ENCODE measurements at places on chromosomes 11 and 22. TPM values are rescaled to one million over a fixed set of nuclear protein-coding genes. Genes with fewer than 3 reads are reported as not detected.

- H3K4me1 ChIP-seq: no peaks in the 10 kb centered on the region
- no peaks in the 10 kb centered on the region for H3K27me3 ChIP-seq
- no peaks in the 10 kb centered on the region for H3K36me3 ChIP-seq
- no peak overlapping the region for H3K4me3 ChIP-seq
- no peak overlapping the region for H3K27ac ChIP-seq
Observed at GRCh38 chr11:92550411-92550810, 325.8 kb downstream of the FAT3 start.

DNA sequence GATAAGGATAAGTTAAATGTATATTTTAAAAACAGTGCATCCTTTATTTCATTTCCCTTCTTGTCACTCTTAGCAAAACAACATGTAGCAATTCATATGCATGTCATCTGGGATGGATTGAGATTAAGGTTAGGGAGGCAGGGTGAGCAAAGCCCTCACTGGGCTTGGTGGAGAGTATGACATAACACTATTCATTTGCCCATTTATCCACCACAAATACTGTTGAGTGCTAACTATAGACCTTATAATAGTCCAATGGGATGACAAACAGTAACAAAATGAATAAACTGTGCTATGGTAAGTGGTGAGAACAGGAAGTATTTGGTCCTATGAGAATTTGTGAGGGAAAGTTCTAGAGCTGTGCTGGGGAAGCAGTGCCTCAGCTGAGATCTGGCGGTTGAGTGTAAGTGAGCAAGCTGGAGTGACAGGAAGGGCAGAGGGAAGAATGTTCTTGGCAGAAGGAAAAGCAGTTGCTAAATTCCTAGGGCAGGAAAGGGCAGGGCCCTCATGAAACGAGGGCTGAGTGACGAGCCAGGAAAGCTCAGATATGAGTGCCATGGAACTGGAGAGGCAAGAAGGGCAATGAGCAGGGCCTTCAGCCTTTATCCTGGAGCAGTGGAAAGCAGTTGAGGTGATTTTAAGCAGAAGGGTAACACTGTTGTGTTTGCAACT lies 6.7 kb downstream of the HSD17B12 start:
- no peaks in the 10 kb centered on the region for H3K4me1 ChIP-seq
- no peaks in the 10 kb centered on the region for H3K36me3 ChIP-seq
- H3K27me3 ChIP-seq: no peaks in the 10 kb centered on the region
- no peak overlapping the region for H3K4me3 ChIP-seq
- H3K27ac ChIP-seq: no peak overlapping the region

Gene KCNK7
- 0.54 TPM for total RNA-seq

DNA sequence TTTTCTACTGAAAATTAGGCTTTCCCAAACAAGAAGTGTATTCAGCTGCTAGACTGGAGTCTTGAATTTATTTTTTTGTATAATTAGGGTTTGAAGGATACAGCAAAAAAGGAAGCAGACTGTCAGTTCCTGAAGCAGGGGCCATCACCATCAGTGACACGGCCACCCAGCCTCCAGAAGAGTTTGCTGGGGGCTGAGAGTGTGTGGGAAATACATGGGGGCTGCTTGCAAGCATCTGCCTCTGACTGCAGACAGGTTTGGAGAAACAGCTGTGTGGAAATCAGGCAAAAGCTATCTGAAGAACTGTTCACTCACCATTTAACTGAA lies 23.0 kb downstream of the FZD4 start:
- H3K27me3 ChIP-seq: no peaks in the 10 kb centered on the region
- DNase-seq: no peak
- H3K27ac ChIP-seq: peak overlapping the region; percentile 29
- H3K36me3 ChIP-seq: no peaks in the 10 kb centered on the region
- no peak overlapping the region for H3K4me3 ChIP-seq

DNA sequence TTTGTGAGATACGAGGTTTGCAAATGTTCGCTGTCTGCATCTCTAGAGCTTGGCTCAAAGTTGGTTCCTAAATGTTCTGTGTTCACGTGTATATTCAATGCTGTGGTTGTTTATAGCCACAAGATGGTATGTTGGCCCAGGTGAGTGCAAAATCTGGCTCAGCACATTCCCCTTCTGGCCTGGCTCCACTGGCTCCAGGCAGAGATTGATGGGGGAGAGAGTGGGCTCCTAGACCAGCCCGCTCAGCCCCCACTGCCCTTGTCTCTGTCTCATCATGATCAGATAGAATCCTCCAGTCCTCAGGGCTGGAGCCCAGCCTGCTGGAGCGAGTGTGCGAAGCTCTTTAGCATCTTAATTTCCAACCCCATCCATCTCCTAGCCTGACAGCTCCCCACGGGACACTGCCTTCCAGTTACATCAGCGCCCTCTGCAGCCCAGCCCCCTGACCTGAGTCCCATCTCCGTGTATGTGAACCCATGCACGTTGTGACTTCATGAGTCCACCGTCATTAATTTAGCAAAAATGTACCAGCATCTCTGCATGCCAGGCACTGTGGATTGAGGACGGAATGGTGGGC lies 2.0 kb downstream of the P2RX3 start:
- no peaks in the 10 kb centered on the region for H3K36me3 ChIP-seq
- no peak overlapping the region for H3K4me3 ChIP-seq
- H3K4me1 ChIP-seq: peaks cover 2% of the 10 kb centered on the region
- no peaks in the 10 kb centered on the region for H3K27me3 ChIP-seq
- DNase-seq: no peak

Gene NRGN
- total RNA-seq: 1.1 TPM

DNA sequence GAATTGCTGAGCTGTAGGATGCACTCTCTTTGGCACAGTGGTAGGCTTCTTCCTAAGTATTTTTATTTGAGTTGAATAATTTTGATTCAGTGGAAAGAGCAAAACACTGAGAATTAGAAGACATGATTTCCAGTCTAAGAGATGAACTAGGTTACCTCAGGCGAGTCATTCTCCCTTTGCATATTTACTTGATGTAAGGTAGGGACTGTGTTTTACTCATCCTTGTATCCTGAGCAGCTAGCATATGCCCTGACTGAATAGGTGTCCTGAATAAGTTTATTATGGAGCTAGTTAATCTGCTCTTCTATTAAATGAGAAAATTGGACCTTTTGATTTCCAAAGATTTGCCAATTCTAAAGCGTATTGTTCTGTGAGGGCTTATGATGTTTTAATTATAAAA lies 50.7 kb downstream of the STIM1 start:
- no peaks in the 10 kb centered on the region for H3K36me3 ChIP-seq
- no peaks in the 10 kb centered on the region for H3K27me3 ChIP-seq
- no peak overlapping the region for H3K4me3 ChIP-seq
- H3K4me1 ChIP-seq: peaks cover 50% of the 10 kb centered on the region
- DNase-seq: no peak
- H3K27ac ChIP-seq: no peak overlapping the region

DNA sequence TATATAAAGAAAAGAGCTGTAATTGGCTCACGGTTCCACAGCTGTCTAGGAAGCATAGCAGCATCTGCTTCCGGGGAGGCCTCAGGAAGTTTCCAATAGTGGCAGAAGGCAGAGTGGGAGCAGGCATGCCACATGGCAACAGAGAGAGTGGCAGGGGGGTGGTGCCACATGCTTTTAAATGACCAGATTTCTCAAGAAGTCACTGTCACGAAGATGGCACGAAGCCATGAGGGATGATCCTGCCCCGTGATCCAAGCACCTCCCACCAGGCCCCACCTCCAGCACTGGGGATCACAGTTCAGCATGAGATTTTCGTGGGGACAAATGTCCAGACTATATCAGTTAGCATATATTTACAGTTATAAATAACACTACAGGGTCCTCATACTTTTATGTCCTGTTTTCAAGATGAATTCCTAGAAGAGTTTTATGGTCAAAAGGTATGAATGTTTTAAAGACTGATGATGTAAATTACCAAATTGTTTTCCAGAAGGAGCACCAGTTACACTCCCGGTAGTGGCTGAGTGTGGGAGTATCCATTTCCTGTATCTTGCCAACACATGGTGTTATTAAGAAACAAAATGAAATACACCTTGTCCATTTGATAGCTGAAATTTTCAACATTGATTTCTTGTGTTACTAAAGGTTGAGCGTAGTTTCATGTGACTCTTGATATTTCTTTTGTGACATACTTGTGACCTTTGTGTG lies 19.2 kb downstream of the FAM118A start:
- H3K27me3 ChIP-seq: no peaks in the 10 kb centered on the region
- peak overlapping the region; percentile 52 for H3K27ac ChIP-seq
- peaks cover 8% of the 10 kb centered on the region for H3K4me1 ChIP-seq
- no peak for DNase-seq
- peaks cover 17% of the 10 kb centered on the region for H3K36me3 ChIP-seq

- H3K27me3 ChIP-seq: no peaks in the 10 kb centered on the region
- DNase-seq: no peak
- H3K36me3 ChIP-seq: peaks cover 34% of the 10 kb centered on the region
- peaks cover 89% of the 10 kb centered on the region for H3K4me1 ChIP-seq
- no peak overlapping the region for H3K4me3 ChIP-seq
- H3K27ac ChIP-seq: peak overlapping the region; percentile 100
Observed at GRCh38 chr11:69006816-69007215, 6.2 kb downstream of the MRGPRF start.

Gene CHRM1
- total RNA-seq: 0.16 TPM

Gene GPR83
- 0.49 TPM for total RNA-seq

Gene ZNF70
- total RNA-seq: 2.6 TPM

- no peaks in the 10 kb centered on the region for H3K27me3 ChIP-seq
- H3K36me3 ChIP-seq: no peaks in the 10 kb centered on the region
- no peak overlapping the region for H3K4me3 ChIP-seq
- H3K27ac ChIP-seq: no peak overlapping the region
- no peaks in the 10 kb centered on the region for H3K4me1 ChIP-seq
Observed at GRCh38 chr11:63940786-63941185, 2.0 kb downstream of the NAA40 start.

DNA sequence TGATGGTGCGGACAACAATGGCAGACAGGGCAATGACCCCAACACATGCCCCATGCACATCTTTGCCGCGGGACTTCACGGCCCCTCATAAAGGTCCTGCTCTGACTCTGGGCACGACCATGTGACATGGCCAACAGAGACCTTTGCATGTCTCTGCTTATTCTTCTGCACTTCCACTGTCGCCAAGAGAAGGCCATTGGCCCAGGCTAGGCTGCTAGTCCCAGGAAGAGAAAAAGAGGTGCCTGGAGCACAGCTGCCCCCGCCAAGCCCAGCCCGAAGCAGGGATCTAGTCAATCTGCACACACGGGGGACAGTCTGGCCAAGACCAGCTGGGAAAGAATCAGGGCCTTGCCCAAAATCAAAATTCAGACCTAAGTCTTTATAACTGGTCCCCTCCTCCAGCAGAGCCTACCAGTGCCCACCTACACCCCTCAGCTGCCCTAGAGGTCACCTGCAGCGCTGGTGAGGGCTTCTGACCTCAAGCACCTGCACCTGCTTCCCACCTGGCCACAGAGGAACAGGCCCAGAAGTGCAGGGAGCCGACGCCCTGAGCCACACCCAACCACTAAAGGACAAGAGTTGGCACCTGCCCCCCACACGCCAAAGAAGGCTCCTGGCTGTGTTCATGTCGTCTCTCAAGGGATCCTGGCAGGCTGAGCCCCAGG lies 8.1 kb downstream of the SULT4A1 start:
- no peaks in the 10 kb centered on the region for H3K36me3 ChIP-seq
- peak; percentile 46 for DNase-seq
- no peaks in the 10 kb centered on the region for H3K4me1 ChIP-seq
- no peak overlapping the region for H3K4me3 ChIP-seq
- H3K27ac ChIP-seq: no peak overlapping the region

Gene NOX4
- total RNA-seq: 36.3 TPM

- peaks cover 7% of the 10 kb centered on the region for H3K4me1 ChIP-seq
- H3K4me3 ChIP-seq: no peak overlapping the region
- no peaks in the 10 kb centered on the region for H3K36me3 ChIP-seq
- no peak for DNase-seq
- H3K27me3 ChIP-seq: peaks cover 26% of the 10 kb centered on the region
Observed at GRCh38 chr22:49999946-50000586, 12.5 kb downstream of the IL17REL start.

Gene CARD16
- 4.8 TPM for total RNA-seq

Gene RCOR2
- total RNA-seq: 0.49 TPM

Gene CCDC89
- total RNA-seq: 2.6 TPM

DNA sequence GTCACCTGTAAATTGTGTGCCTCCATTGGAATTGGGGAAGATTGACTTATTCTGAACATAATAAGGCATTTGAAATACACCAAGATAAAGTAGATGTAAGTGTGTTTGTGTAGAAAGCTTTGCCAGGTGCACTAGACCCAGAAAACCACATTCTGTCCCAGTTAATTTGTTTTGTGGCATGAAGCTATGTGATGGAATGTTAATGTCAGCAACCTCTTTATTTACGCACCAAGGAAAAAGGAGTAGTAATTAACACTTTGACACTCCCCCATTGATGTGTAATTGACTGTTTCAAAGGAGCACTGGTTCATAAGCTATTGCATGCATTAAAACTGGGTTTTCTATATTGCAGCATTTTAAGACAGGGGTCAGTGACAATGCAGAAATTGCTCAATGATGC lies 14.3 kb downstream of the EIF3M start:
- no peak overlapping the region for H3K4me3 ChIP-seq
- no peak overlapping the region for H3K27ac ChIP-seq
- DNase-seq: no peak
- H3K36me3 ChIP-seq: peaks cover 34% of the 10 kb centered on the region
- H3K27me3 ChIP-seq: no peaks in the 10 kb centered on the region
- no peaks in the 10 kb centered on the region for H3K4me1 ChIP-seq

Gene MMP13
- not detected for total RNA-seq

GRCh38 chr11:93478841-93479240 lies 64.3 kb downstream of the SMCO4 start:
- DNase-seq: no peak
- no peaks in the 10 kb centered on the region for H3K36me3 ChIP-seq
- no peak overlapping the region for H3K4me3 ChIP-seq
- H3K27ac ChIP-seq: no peak overlapping the region

DNA sequence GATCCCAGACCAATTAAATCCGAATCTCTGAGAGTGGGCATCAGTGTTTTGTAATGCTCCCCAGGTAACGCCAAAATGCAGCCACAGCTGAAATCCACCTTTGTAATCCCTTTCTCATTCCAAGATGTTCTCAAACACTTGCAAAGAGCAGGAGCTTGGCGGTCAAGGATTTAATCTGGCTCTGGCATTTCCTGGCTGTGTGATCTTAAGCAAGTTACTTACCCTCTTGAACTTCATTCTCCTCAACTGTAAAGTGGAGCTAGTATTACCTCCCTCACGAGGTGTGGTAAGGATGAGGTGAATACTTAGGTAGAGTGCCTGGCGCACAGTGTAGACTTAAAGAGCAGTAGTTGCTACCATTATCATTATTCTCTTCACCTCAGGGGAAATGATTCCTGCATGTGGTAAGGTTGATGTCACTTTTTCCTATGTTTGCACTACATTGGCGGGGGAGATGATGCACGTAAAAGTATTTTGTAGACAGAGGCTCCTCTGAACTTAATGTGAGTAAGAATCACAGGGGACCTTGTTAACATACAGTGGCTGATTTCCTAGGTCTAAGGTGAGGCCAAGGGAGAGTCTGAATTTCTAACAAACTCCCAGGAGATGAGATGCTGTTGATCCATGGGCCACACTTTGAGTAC lies 210.4 kb upstream of the PITPNB start:
- no peaks in the 10 kb centered on the region for H3K27me3 ChIP-seq
- H3K27ac ChIP-seq: no peak overlapping the region
- DNase-seq: no peak
- no peaks in the 10 kb centered on the region for H3K4me1 ChIP-seq

GRCh38 chr11:65802841-65803240 lies 16.0 kb downstream of the OVOL1 start:
- H3K4me1 ChIP-seq: no peaks in the 10 kb centered on the region
- no peak overlapping the region for H3K4me3 ChIP-seq
- H3K36me3 ChIP-seq: no peaks in the 10 kb centered on the region
- peaks cover 87% of the 10 kb centered on the region for H3K27me3 ChIP-seq
- no peak overlapping the region for H3K27ac ChIP-seq
- DNase-seq: no peak

Data from sigmoid colon (tissue), 7 donors.